ENCODE measurements at places on chromosomes 7 and 10.

DNA sequence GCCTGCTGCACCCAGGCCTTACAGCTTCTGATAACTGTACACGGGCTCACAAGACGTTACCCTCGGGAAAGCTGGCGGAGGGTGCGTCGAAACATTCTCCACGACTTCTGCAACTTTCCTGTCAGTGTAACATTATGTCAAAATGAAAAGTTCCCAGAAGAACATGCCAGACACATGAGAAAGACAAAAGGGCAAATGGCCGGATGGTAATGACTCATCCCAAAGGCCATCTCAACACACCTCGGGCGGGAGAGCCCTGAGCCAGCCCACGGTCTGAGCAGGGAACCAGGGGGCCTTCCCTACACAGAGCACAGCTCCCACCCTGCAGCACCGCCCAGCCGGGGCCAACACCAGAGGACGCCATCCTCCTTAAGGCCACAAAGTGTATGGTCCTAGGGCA lies 118.7 kb downstream of the MAD1L1 start:
- DNase-seq = no peak

GRCh38 chr10:110042891-110043290 lies 35.1 kb downstream of the ADD3 start:
- no peak for DNase-seq

GRCh38 chr7:12759151-12759550 lies 71.7 kb downstream of the ARL4A start:
- DNase-seq = no peak

DNA sequence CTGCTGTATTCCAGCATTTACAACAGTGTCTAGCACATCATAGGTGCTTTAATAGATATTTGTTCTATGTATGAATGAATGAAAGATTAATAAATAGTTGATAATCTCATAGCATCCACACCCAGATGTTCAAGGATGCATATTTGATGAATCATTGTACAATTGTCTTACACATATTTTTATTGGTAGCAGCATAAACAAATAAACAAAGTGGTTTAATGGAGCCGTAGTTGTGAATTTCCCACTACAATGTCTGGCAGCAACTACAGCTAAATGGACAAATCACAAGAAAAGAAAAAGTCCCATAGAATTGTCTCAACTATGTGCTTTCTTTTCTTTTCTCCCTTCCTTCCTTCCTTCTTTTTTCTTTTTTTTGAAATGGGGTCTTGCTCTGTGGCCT lies 150.8 kb downstream of the NRP1 start:
- no peak for DNase-seq

GRCh38 chr7:143388051-143388450 lies 6.9 kb downstream of the ZYX start:
- DNase-seq = no peak

DNA sequence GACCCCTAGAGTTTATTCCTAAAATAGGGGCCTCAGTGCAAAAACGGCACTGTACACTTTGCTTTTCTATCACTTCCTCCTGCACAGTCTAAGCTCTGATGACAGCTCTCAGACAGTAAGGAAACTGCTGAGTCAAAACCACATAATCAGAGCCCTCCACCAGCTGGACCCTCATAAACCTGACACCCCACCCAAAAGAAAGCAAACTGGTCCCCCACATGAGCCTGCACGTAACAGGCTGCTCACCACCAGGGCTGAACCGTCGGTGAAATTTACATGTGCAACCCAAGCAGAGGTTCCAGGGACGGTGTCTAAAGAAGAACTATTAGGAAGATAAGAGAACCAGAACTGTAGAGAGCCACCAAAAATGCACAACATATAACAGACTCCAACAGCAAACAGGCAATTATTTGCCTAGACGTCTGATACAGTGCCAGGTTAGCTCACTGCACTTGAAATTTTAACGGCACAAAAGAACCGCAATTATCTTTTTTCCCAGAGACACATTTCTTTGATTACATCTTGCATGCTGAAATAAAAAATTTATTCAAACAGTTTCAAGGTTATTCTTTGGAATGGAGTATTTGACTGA lies 19.6 kb downstream of the SGMS1 start:
- no peak for DNase-seq

GRCh38 chr7:3697472-3697871 lies 396.4 kb downstream of the SDK1 start:
- DNase-seq = no peak

- no peak for DNase-seq
Measured at GRCh38 chr7:26856176-26856985, 8.0 kb downstream of the SKAP2 start.

DNA sequence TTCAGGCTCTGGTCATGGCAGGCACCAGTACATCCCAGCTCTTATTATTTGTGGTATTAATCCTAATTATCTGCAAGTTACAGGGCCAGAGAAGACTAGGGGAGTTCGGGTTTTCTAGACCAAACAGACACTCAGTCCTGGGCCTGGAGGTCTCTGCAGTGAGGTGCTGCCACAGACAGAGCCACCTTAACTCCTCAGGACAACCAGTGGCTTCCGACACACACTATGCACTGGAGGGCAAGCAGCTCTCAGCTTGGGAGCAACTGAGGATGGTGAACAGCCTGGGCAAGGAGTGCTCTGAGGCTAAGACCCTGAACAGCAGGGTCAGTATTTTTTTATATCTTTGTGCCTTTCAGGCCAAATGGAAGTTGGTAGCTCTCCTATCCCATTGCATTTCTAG lies 19.0 kb downstream of the ACTA2 start:
- DNase-seq = no peak

GRCh38 chr10:6038071-6038631 lies 24.0 kb downstream of the IL2RA start:
- DNase-seq = no peak

GRCh38 chr10:24848195-24848594 lies 104.2 kb downstream of the PRTFDC1 start:
- no peak for DNase-seq

DNA sequence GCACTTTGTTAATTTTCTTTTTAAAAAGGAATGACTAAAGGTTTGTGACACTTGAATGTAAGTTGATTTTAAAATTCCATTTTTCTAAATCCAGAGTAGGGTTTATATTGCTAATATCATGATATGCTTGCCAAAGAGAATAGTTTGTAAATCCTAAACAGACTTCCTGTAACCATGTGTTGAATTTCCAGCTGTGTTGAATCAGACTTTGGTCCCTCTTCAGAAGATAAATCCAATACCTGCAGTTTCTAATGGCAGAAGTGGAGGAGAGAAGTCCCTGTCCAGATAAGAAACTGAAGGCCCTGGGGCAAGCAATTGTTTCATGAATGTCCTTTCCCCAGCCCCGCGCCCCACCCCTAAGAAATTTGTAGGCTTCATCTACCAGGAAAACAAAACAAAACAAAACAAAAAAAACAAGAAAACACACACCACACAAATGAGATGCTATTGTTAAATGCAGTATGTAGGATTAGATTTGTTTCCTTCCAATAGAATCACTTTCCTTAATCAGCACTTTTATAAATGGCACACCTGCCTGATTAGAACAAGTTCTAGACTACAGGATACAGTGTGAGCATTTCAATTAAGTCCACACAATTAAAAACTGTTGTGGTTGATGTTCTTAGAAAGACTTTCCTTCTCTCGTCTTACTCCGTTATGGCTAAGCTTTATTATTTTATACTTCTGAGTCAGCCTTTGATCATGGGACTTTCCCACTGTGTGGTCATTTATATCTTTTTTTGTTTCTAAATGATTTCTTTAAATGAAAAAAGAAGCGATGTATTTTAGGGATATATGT lies 122.8 kb downstream of the KAT6B start:
- DNase-seq = no peak

GRCh38 chr7:92206672-92207071 lies 27.7 kb upstream of the LRRD1 start:
- no peak for DNase-seq

GRCh38 chr7:158074896-158075632 lies 512.6 kb downstream of the PTPRN2 start:
- no peak for DNase-seq

DNA sequence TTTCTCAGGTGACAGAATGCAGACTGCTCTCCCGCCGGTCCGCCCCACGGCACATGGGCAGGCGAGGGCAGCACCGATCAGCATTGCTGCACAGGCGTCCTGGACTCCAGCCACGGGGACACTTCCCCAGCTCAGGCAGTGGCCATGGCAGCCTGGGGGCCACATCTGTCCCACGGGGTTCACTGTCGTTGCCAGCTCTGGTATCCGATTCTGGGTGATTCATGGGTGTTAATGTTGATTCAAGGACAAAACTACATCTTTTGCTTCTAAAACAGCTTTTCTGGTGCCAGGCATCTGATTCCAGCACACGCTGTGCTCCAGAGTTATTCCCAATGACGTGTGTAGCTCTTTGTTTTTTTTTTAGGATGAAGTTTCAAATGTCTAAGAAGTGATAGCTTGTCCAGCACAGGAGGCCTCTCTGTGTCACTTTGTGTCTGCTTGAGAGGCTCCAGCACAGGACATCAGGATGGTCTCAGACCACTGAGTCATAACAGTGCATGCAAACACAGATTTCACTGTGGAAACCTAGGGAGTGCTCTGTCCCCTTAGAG lies 218.0 kb downstream of the WDR37 start:
- no peak for DNase-seq

GRCh38 chr7:133165529-133165928 lies 83.6 kb upstream of the CHCHD3 start:
- no peak for DNase-seq

DNA sequence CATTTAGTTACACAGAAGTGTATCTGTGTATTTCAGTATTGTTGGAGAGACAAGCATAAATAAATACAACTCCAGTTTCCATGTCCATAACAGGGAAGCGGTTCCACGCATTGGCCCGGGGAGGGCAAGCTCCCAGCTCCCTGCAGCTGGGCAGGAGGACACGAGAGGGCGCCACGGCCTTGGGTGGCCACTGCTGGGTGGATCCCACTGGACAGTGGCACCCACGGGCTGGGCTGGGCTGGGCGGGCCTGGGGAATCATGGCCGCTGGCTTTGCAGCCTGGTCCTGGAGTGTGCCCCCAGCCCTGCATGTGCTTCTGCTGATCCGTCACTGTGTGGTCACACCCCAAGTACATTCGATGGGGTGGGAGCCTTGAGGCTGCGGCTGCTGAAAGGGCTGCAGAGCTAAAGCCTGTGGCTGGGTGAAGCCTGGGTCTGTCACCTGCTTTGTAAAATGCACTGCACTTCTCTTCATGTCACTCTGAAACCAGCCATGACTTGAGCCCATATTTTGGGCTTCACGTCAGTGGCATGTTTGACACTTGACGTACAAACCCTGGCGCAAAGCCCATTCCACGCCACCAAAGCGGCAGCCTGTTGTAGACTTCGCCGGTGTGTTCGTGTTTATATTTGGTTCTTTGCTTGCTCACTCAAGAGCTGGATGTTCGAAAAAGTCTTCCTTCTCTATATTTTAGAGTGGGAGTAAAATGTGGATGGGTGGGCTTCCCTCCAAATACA lies 27.5 kb downstream of the LRRC27 start:
- DNase-seq = no peak

GRCh38 chr10:103614306-103615158 lies 121.0 kb downstream of the NEURL1 start:
- no peak for DNase-seq

- no peak for DNase-seq
Measured at GRCh38 chr7:75943864-75944263, 28.9 kb downstream of the POR start.

DNA sequence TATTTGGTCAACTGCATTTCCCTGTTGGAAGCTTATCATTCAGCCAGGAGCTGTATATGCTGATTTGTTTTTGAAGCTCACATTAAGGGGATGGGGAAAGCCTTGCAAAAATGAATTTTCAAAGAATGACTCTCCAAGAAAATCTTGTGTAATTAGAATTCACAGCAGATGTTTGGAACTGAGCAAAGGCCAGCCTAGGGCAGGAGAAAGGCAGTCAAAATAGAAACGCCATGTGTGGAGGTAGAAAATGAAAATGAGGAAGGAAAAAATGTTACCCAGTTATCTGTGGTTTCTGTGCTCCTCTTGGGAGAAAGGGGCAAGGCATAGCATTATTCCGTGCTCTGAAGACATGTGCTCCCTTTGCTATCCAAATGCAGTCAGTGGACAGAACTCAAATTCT lies 93.5 kb downstream of the NRP1 start:
- DNase-seq = no peak

DNA sequence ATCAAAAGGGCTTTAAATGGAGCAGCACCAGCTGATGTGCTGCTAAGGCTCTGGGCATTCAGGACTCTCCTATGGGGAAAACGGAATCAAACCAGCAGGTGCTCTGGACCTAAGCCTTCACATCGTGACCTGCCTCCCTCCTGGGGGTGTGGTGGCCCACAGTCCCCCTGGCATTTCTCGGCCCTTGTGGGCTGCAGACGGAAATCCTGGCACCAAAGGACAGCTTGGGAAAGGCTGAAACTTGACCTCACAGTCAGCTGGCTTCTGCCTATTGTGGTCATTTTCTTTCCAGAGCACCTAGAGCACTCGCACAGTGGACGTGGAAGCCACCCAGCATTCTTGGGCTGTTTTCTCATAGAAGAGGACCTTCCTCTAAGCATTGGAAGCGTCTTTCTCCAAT lies 74.8 kb downstream of the TPST1 start:
- DNase-seq = no peak

- DNase-seq = no peak
Measured at GRCh38 chr10:51744235-51745000, 45.0 kb upstream of the CSTF2T start.

GRCh38 chr10:112721080-112721698 lies 228.9 kb upstream of the TCF7L2 start:
- DNase-seq = no peak
